ENCODE measurements at places on chromosomes 2 and 18.

GRCh38 chr18:57249179-57249578 is 102.3 kb downstream of the BOD1L2 start:
- no peak for DNase-seq

DNA sequence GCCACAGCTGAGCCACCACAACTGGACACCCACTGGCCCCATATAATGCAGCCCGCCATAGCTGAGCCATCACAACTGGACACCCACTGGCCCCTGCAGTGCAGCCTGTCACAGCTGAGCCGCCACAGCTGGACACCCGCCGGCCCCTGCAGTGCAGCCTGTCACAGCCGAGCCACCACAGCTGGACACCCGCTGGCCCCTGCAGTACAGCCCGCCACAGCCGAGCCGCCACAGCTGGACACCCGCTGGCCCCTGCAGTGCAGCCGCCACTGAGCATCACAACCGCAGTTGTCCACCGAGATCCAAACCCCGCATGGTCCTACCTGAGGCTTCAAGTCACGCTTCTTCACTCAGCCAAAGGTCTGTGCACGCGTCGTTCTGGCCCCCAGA is 134.2 kb downstream of the PXDN start:
- no peak for DNase-seq

GRCh38 chr2:202152104-202152715 is 79.2 kb downstream of the KIAA2012 start:
- DNase-seq = no peak

- no peak for DNase-seq
These were observed 99.1 kb downstream of the GREB1L start for GRCh38 chr18:21341141-21341540.

Measured in activated CD4-positive, alpha-beta T cell treated with anti-CD3 and anti-CD28 coated beads, Interleukin-2, amount 10 ng/mL, durations not matched to agents 7 days and 5 days (primary cell).